ENCODE measurements at places on chromosomes 1 and 21.

GRCh38 chr1:14602136-14602535 lies 3.7 kb downstream of the KAZN start:
- no peak overlapping the region for H3K4me3 ChIP-seq

- DNase-seq, result no peak
- no peak overlapping the region for H3K27ac ChIP-seq
- H3K4me3 ChIP-seq, result no peak overlapping the region
- no peaks in the 10 kb centered on the region for H3K4me1 ChIP-seq
- H3K27me3 ChIP-seq, result no peaks in the 10 kb centered on the region
- H3K36me3 ChIP-seq, result no peaks in the 10 kb centered on the region
These were observed 66.7 kb downstream of the MAN1A2 start for GRCh38 chr1:117433943-117434342.

DNA sequence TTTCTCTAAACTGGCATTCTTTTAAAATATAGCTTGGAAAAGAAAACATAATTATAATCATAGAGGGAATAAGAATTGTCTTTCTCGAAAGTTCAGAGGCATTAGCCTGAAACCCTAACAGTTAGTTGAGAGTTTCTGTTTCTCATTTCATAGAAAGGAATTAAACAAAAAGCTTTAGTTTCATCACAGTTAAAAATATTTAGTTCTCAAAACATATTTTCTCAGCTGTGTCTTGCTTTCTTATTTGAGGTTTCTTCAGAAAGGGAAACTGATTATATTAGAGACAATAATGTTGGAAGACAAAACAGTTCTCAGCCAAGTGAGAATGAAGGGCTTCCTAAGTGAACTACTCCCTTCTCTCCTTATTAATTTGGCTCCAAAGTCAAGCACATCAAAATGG lies 75.4 kb upstream of the C1orf105 start:
- H3K27ac ChIP-seq, result no peak overlapping the region
- no peaks in the 10 kb centered on the region for H3K27me3 ChIP-seq
- no peaks in the 10 kb centered on the region for H3K4me1 ChIP-seq

DNA sequence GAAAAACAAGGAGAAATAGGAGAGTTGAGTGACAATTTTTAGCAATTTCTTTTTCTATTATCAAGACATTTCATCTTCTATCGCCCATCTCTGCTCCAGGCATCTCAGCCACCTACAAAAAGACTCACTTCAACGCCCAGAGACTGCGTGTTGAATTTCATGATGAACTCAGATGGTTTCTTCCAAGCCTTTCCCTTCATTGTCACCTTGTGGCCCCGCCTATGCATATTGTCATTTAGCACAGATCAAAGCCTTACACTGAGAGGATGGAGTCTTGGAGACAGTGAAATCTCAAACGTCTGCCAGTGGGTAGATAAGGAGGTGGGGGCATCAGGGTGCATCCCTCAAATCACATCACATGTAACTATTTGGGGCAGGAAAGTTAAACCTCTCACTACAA lies 319.4 kb downstream of the SIPA1L2 start:
- no peaks in the 10 kb centered on the region for H3K36me3 ChIP-seq
- peaks cover 7% of the 10 kb centered on the region for H3K4me1 ChIP-seq
- H3K27me3 ChIP-seq, result peaks cover 2% of the 10 kb centered on the region
- H3K4me3 ChIP-seq, result no peak overlapping the region
- DNase-seq, result no peak

DNA sequence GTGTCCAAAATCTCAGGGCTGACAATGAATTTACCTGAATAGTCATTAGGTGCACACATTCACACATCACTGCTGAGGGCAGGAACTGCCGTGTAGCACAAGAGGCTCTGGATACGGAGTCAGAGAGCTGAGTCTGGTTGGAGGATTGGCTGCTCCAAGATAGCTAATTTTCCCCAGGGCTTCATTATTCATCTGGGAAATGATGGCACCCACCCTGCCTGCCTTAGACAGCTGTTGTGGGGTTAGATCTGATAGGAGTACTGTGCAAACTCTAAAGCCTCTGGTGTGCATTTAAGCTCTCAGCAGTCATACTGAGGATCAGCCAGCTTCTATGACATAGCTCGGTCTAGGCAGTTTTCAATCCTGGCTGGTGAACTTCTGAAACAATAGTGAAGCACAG lies 67.0 kb downstream of the LMX1A start:
- no peak overlapping the region for H3K4me3 ChIP-seq
- H3K27ac ChIP-seq, result no peak overlapping the region
- no peaks in the 10 kb centered on the region for H3K27me3 ChIP-seq
- H3K36me3 ChIP-seq, result no peaks in the 10 kb centered on the region

DNA sequence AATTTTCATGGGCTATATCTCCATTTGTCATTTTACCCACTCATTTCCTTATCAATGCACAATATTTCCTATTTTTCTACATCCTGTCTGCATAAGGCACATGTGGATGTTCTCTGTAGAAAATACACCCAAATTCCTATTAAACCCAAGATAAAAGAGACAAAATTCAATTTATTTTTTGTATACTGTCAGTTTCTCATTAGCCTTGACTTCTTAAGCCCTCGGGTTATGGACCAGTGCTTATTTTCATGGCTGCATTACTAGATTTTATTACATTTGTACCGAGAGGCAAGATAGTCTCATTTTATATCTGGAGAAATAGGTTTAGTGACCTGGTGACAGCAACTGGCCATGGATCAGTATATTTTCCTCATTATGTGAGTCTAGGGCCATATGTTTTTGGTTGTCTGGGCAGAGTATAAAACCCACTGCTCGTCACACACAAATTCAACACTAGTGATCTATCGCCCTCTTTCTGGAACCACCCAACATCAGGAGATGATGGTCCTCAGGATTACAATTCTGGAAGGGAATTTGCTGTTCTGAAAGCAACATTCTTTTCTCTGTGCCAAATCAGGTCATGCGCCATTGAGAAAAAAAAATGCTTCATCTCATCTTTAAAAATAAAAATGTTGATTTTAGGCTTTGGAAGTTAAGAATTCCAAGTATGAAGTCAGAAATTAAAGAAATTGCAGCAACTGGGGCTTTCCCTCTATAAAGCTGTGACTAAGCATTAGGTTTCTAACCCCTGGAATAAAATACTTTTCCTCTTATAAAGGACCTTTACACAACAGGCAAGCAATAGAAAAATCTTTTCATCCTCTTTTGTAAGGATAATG lies 81.4 kb downstream of the ASTN1 start:
- H3K4me1 ChIP-seq, result no peaks in the 10 kb centered on the region
- DNase-seq, result no peak
- H3K27ac ChIP-seq, result no peak overlapping the region
- H3K4me3 ChIP-seq, result no peak overlapping the region
- H3K27me3 ChIP-seq, result no peaks in the 10 kb centered on the region
- no peaks in the 10 kb centered on the region for H3K36me3 ChIP-seq

- 0 out of 2 replicates have a peak, but pooled peaks cover 3% of the 10 kb centered on the region for H3K4me1 ChIP-seq
- no peak overlapping the region for H3K4me3 ChIP-seq
- H3K27ac ChIP-seq, result no peak overlapping the region
- no peaks in the 10 kb centered on the region for H3K36me3 ChIP-seq
- DNase-seq, result no peak
- H3K27me3 ChIP-seq, result no peaks in the 10 kb centered on the region
These were observed 1.3 kb downstream of the AMIGO1 start for GRCh38 chr1:109508001-109508872.

DNA sequence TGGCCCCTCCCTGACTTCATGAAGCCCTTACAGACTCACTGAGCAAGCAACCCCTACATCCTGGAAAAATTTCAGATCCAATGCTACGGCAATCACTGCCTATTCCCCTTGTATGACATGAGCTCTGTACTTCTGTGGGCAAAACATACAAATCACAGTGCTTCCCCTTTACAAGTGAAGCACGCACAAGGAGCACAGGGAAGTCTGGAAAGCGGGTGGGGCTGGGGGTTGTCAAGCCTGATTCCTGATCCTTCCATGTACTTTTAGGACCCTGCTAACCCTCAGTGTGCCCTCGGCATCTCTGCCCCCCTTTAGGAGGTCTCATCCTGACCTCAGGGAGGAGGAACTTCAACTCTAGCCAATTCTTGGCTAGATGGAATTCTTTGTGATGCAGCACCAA lies 405.7 kb upstream of the POU3F1 start:
- H3K27ac ChIP-seq, result no peak overlapping the region
- peaks cover 11% of the 10 kb centered on the region for H3K4me1 ChIP-seq
- no peak overlapping the region for H3K4me3 ChIP-seq
- H3K36me3 ChIP-seq, result no peaks in the 10 kb centered on the region
- no peaks in the 10 kb centered on the region for H3K27me3 ChIP-seq
- peak; percentile 41 for DNase-seq

DNA sequence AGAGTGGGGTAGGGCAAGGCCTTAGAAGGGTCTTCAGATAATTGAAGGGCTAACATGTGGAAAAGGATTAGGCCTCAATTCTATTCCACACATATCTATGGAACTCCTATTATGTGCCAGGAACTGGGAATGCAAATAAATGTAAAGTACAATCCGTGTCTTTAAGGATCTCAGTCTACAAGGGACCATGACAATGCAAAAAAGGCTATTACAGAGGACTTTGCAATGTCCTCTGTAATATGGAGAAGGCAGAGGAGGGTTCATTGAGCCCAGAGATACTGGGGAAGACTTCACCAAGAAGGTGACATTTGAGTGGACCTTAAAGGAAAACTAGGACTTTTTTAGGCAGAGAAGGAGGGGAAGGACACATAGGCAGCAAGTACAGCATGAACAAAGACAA lies 4.5 kb upstream of the SCMH1 start:
- H3K27ac ChIP-seq, result no peak overlapping the region
- H3K4me3 ChIP-seq, result no peak overlapping the region
- H3K36me3 ChIP-seq, result no peaks in the 10 kb centered on the region
- DNase-seq, result no peak

Data from H1 (cell line).